ENCODE measurements at places on chromosomes 12 and 14. TPM values are rescaled to one million over a fixed set of nuclear protein-coding genes. Genes with fewer than 3 reads are reported as not detected.

GRCh38 chr12:80710727-80711449 is 3.5 kb downstream of the MYF6 start:
- H3K27me3 ChIP-seq: peaks cover 80% of the 10 kb centered on the region
- H3K36me3 ChIP-seq: peaks cover 18% of the 10 kb centered on the region
- peaks cover 2% of the 10 kb centered on the region for H3K4me1 ChIP-seq
- DNase-seq: no peak
- no peak overlapping the region for H3K27ac ChIP-seq

DNA sequence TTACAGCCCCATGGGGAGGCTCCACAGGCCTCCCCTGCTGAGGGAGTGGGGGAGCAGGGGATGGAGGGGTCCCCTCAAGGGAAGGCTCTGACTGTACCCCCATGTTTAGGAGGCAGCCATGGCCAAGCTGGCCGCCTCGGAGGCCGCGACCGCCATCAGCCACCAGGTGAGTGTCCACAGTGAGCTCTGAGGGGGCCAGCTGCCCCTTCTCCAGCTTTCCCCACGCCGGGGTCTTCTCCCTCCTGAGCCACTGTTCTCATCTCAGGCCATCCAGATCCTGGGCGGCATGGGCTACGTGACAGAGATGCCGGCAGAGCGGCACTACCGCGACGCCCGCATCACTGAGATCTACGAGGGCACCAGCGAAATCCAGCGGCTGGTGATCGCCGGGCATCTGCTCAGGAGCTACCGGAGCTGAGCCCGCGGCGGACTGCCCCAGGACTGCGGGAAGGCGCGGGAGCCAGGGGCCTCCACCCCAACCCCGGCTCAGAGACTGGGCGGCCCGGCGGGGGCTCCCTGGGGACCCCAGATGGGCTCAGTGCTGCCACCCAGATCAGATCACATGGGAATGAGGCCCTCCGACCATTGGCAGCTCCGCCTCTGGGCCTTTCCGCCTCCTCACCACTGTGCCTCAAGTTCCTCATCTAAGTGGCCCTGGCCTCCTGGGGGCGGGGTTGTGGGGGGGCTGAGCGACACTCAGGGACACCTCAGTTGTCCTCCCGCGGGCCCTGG is 13.6 kb downstream of the ACADS start:
- no peaks in the 10 kb centered on the region for H3K27me3 ChIP-seq
- peak; percentile 45 for DNase-seq
- H3K27ac ChIP-seq: no peak overlapping the region

- no peak overlapping the region for H3K27ac ChIP-seq
- peaks cover 13% of the 10 kb centered on the region for H3K4me1 ChIP-seq
- no peak for DNase-seq
- no peak overlapping the region for H3K4me3 ChIP-seq
These were observed 39.6 kb downstream of the CCDC85C start for GRCh38 chr14:99564256-99564925.

GRCh38 chr12:20883288-20883687 is 72.8 kb downstream of the SLCO1B3 start:
- no peaks in the 10 kb centered on the region for H3K4me1 ChIP-seq
- H3K27me3 ChIP-seq: no peaks in the 10 kb centered on the region
- no peak for DNase-seq
- H3K36me3 ChIP-seq: no peaks in the 10 kb centered on the region
- H3K27ac ChIP-seq: no peak overlapping the region
- no peak overlapping the region for H3K4me3 ChIP-seq

- no peak for DNase-seq
- no peak overlapping the region for H3K27ac ChIP-seq
- H3K36me3 ChIP-seq: no peaks in the 10 kb centered on the region
- no peaks in the 10 kb centered on the region for H3K27me3 ChIP-seq
These were observed 340.2 kb downstream of the CACNA1C start for GRCh38 chr12:2393016-2393415.

DNA sequence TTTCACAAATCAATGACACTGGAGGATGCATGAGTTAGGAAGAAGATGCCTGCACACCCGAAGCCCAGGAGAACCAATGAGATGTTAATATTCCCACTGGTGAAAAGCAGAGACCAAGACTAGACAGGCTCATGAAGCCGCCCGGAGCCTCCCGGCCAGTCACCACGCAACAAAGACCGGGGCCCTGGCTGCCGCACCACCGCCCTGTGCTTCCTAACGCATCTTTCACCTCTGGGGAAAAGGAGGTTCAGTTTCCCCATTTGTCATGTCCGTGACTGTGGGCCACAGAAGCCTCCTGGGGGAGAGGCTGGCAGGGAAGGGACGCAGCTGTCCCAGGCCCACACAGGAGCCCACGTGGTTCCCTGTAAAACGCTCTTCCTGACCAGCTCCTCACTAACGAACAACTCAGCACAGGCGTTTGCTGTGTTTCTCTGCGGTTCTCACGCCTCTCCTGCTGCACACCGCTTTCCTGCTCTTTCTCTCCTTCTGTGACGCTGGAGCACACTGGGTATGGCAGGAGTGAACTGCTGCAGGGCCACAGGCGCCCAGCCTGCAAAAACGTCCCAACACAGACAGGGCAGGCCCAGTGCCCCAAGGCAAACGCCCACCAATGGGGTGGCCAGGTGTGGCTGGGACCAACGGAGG is 10.8 kb downstream of the RIMBP2 start:
- no peak for DNase-seq
- H3K36me3 ChIP-seq: no peaks in the 10 kb centered on the region

- H3K36me3 ChIP-seq: peaks cover 30% of the 10 kb centered on the region
- H3K27ac ChIP-seq: no peak overlapping the region
- no peak overlapping the region for H3K4me3 ChIP-seq
These were observed 28.8 kb upstream of the LGR5 start for GRCh38 chr12:71410844-71411243.

ATG2B gene
- 29.5 TPM for total RNA-seq

GLRX5 gene
- total RNA-seq: 22.5 TPM
